ENCODE measurements at places on chromosomes 6 and 20. TPM values are rescaled to one million over a fixed set of nuclear protein-coding genes. Genes with fewer than 3 reads are reported as not detected.
A peak's percentile ranks its signal among the peaks of the same experiment; 100 is the strongest.

GRCh38 chr6:55937951-55938690 lies 62.7 kb upstream of the BMP5 start:
- H3K4me1 ChIP-seq = no peaks in the 10 kb centered on the region
- no peaks in the 10 kb centered on the region for H3K27me3 ChIP-seq
- no peak for DNase-seq
- no peak overlapping the region for H3K27ac ChIP-seq
- H3K4me3 ChIP-seq = no peak overlapping the region
- H3K36me3 ChIP-seq = no peaks in the 10 kb centered on the region

GRCh38 chr20:63503524-63503923 lies 4.6 kb upstream of the EEF1A2 start:
- H3K27me3 ChIP-seq = no peaks in the 10 kb centered on the region
- H3K4me1 ChIP-seq = no peaks in the 10 kb centered on the region
- DNase-seq = no peak
- H3K4me3 ChIP-seq = no peak overlapping the region
- H3K36me3 ChIP-seq = no peaks in the 10 kb centered on the region

The ESR1 gene
- 4.3 TPM for total RNA-seq

- no peak overlapping the region for H3K27ac ChIP-seq
- peaks cover 11% of the 10 kb centered on the region for H3K4me1 ChIP-seq
- no peaks in the 10 kb centered on the region for H3K36me3 ChIP-seq
- no peak for DNase-seq
- H3K27me3 ChIP-seq = no peaks in the 10 kb centered on the region
- no peak overlapping the region for H3K4me3 ChIP-seq
These were observed 6.0 kb upstream of the TGM2 start for GRCh38 chr20:38170826-38171674.

- H3K36me3 ChIP-seq = no peaks in the 10 kb centered on the region
- DNase-seq = peak; percentile 15
- peaks cover 11% of the 10 kb centered on the region for H3K4me1 ChIP-seq
These were observed 155.6 kb upstream of the SMLR1 start for GRCh38 chr6:130671577-130671976.

GRCh38 chr20:17678295-17678694 lies 3.7 kb downstream of the RRBP1 start:
- no peaks in the 10 kb centered on the region for H3K36me3 ChIP-seq
- peaks cover 16% of the 10 kb centered on the region for H3K4me1 ChIP-seq
- H3K4me3 ChIP-seq = no peak overlapping the region
- H3K27me3 ChIP-seq = no peaks in the 10 kb centered on the region

GRCh38 chr6:155125906-155126305 lies 130.8 kb downstream of the TIAM2 start:
- no peaks in the 10 kb centered on the region for H3K27me3 ChIP-seq
- H3K36me3 ChIP-seq = no peaks in the 10 kb centered on the region
- no peaks in the 10 kb centered on the region for H3K4me1 ChIP-seq
- DNase-seq = no peak

DNA sequence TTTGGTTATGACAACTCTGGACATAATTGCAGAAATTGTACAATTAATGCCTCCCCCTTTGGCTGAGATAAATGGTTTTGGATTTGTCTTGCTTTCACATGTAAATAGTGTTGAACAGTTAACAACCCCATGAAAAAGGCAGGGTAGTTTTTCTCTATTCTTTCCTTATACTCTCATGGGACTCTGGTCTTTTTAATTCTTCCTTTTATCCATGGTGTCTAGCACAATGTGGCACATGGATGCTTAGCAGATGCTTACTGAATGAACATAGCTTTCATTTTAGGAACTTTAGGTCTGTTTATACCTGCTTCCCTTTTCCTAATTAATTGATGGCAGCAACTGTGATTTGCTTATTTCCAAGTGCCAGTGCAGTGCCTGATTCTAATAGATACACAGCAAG lies 75.6 kb downstream of the NCOA3 start:
- peaks cover 15% of the 10 kb centered on the region for H3K4me1 ChIP-seq
- H3K27ac ChIP-seq = no peak overlapping the region
- DNase-seq = no peak
- no peaks in the 10 kb centered on the region for H3K27me3 ChIP-seq
- no peaks in the 10 kb centered on the region for H3K36me3 ChIP-seq
- no peak overlapping the region for H3K4me3 ChIP-seq

- no peak for DNase-seq
- no peak overlapping the region for H3K4me3 ChIP-seq
- H3K4me1 ChIP-seq = no peaks in the 10 kb centered on the region
- H3K36me3 ChIP-seq = no peaks in the 10 kb centered on the region
These were observed 675.8 kb downstream of the DOK5 start for GRCh38 chr20:55151171-55151570.

The ENPP1 gene
- total RNA-seq = 12.0 TPM

DNA sequence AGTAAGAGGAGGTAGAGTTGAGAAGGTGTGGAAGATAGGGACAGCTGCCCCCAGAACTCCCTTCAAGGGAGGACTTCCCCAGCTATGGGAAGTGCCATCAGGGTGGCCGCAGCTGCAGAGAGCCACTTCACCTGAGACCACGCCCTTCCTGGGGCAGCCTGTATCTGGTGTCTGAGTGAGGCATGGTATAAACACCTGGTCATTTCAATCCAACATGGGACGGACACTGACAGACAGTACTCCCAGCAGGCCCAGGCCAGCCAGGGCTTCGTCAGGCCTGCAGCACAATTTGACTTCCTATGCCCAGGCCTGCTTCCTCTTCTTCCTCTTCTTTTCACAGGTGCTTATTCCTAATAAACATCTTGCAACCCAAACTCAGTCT lies 4.5 kb downstream of the SOX12 start:
- H3K36me3 ChIP-seq = no peaks in the 10 kb centered on the region
- H3K4me3 ChIP-seq = no peak overlapping the region
- H3K27ac ChIP-seq = peak overlapping the region; percentile 97
- H3K27me3 ChIP-seq = no peaks in the 10 kb centered on the region
- peaks cover 38% of the 10 kb centered on the region for H3K4me1 ChIP-seq

The LGSN gene
- total RNA-seq = 1.8 TPM

GRCh38 chr6:123226398-123226797 lies 230.4 kb downstream of the CLVS2 start:
- no peaks in the 10 kb centered on the region for H3K4me1 ChIP-seq
- no peak overlapping the region for H3K27ac ChIP-seq
- no peaks in the 10 kb centered on the region for H3K36me3 ChIP-seq
- H3K4me3 ChIP-seq = no peak overlapping the region
- no peaks in the 10 kb centered on the region for H3K27me3 ChIP-seq

The MOXD1 gene
- 3.1 TPM for total RNA-seq

The AGER gene
- 5.8 TPM for total RNA-seq

DNA sequence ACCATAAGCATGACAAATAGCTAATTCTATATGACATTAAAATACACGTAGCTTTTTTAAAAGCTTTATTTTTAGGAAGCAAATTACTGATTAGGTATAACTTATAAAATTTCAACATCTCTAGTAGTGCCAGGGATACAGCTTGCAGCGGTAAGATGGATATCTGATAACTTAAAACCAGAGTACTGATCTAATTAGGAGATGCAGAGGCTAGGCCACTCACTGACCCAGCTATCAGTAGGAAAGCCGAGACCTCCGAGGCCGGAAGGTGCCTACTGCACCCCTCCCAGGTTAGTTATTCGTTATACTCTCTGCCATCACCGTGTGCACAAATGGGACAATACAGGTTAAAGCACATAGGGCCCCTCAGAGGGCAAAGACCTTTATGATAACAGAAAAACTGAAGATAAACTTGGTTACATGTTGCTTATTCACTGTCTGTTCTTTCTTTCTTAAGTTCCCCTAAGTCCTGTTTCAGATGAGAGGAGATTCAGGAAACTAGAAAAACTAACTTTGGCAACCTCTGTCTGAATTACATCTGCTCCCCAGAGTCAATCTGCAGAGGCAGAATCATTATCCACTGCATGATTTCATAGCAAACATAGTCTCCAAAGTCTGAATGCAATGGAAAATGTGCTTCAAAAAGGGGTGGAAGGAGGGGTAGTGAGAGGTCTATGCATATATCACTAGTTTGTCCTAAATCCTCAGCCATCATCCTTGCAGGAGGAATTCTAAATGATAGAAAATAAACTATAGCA lies 60.8 kb downstream of the RIPOR2 start:
- no peaks in the 10 kb centered on the region for H3K36me3 ChIP-seq
- H3K4me3 ChIP-seq = no peak overlapping the region
- no peaks in the 10 kb centered on the region for H3K4me1 ChIP-seq
- no peaks in the 10 kb centered on the region for H3K27me3 ChIP-seq
- H3K27ac ChIP-seq = no peak overlapping the region

The BYSL gene
- 13.7 TPM for total RNA-seq

GRCh38 chr6:97669191-97670031 lies 386.4 kb upstream of the MMS22L start:
- no peak overlapping the region for H3K4me3 ChIP-seq
- peak; percentile 17 for DNase-seq
- no peak overlapping the region for H3K27ac ChIP-seq
- H3K4me1 ChIP-seq = peaks cover 4% of the 10 kb centered on the region

The HLA-DRB1 gene
- total RNA-seq = 9.5 TPM

DNA sequence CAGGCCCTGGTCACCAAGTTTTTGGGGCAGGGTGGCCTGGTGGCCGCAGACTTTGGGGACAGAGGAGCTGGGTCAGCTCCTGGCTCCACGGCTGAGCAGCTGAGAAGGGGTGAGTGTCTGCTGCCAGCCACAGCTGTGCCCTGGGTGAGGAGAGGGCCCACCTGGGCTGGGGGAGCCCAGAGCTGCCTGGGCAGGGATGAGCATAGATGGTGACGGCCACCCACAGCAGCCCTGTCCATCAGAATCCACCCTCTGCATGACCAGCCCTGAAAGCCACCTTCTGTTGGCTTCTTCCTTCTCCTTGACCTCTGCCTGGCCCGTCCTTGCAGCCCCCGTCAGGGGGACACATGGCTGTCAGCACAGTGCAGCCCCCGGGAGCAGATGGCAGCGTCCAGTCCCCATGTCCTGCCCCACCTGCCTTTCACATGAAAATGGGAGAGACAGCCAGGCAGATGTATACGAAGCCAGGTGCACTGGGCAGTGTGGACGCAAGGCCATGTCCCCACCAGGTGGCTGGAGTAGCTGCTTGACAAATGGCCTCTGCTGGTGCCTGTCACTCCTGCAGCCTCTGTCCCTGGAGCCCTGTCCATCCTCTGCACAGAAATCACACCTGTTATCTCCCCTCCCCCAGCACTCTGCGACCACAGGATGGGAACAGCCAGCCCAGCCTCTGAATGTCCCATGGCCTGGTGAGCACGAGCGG lies 220.8 kb downstream of the PREX1 start:
- H3K27ac ChIP-seq = no peak overlapping the region
- H3K36me3 ChIP-seq = no peaks in the 10 kb centered on the region
- no peak for DNase-seq
- H3K27me3 ChIP-seq = no peaks in the 10 kb centered on the region

The CDS2 gene
- total RNA-seq = 71.0 TPM

The HNF4A gene
- 1.2 TPM for total RNA-seq

The PHIP gene
- 43.5 TPM for total RNA-seq

GRCh38 chr20:50514750-50515149 lies 4.6 kb downstream of the PTPN1 start:
- H3K4me3 ChIP-seq = no peak overlapping the region
- no peak for DNase-seq
- no peaks in the 10 kb centered on the region for H3K36me3 ChIP-seq
- H3K4me1 ChIP-seq = peaks cover 44% of the 10 kb centered on the region
- H3K27me3 ChIP-seq = no peaks in the 10 kb centered on the region

The KCNK15 gene
- total RNA-seq = 16.9 TPM

The KIAA1755 gene
- total RNA-seq = 7.6 TPM

- H3K27ac ChIP-seq = peak overlapping the region; percentile 93
- peak; percentile 83 for DNase-seq
- peak overlapping the region; percentile 89 for H3K4me3 ChIP-seq
- no peaks in the 10 kb centered on the region for H3K36me3 ChIP-seq
- peaks cover 37% of the 10 kb centered on the region for H3K4me1 ChIP-seq
These were observed 1.2 kb downstream of the TGIF2 start for GRCh38 chr20:36574366-36575135.

The MOG gene
- total RNA-seq = not detected

DNA sequence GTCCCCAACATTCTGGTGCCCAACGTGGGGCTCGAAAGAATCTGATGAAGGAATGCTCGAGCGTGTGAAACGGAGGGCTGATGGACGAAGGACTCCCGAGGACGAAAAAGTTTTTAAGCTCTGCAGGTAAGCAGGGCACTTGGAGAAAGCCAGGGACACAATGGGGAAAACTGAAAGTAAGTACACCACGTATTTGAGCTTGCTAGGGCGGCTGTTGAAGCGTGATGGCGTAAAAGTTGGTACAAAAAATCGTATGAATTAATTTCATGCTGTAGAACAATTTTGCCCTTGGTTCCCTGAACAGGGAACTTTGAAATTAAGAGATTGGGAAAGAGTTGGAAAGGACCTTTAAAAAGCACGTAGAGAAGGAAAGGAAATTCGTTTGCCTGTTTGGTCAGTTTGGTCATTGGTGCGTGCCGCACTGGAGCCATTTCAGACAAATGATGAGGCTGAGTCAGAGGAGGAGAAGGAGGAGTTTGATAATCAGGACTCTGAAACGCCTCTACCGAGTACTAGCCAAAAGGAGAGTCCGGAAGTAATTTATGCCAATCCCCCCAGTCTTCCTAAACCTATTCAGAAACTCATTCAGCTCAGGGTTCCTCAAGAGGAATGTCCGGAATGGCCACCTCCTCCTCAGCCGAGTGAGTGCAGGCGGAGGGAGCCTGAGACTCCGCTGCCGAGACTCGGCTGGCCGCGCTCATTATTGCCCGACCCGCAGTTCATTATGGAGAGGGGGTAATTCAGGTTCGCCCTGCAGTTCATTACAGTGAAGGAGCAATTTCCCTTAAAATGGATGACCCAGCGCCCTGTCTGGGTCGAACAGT lies 59.2 kb upstream of the PRSS16 start:
- no peaks in the 10 kb centered on the region for H3K27me3 ChIP-seq
- H3K4me1 ChIP-seq = no peaks in the 10 kb centered on the region
- H3K36me3 ChIP-seq = no peaks in the 10 kb centered on the region
- H3K27ac ChIP-seq = peak overlapping the region; percentile 64
- peak; percentile 72 for DNase-seq

DNA sequence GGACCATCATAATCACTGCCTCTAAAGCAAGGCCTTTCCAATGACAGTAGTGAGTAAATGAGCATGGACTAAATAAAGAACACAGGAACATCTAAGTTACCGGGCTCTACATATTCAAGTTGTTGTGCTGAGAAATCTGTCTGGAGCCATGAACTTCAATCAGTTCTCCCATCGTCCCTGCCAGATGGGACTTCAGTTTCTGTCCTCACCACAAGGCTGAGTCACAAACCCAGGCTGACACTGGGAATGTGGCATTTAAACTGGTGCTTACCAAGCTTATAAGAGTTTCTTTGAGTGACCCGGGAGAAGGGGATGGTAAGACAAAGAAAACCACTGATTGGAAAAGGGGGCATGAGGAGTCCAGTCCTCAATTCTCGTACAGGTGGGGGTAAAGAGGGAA lies 497.0 kb downstream of the MAFB start:
- H3K4me3 ChIP-seq = no peak overlapping the region
- no peak for DNase-seq
- no peaks in the 10 kb centered on the region for H3K27me3 ChIP-seq

- no peak overlapping the region for H3K27ac ChIP-seq
- no peak for DNase-seq
- H3K4me1 ChIP-seq = no peaks in the 10 kb centered on the region
- no peaks in the 10 kb centered on the region for H3K27me3 ChIP-seq
- H3K4me3 ChIP-seq = no peak overlapping the region
These were observed 18.0 kb downstream of the EXOC2 start for GRCh38 chr6:674956-675355.

- DNase-seq = no peak
- H3K4me1 ChIP-seq = no peaks in the 10 kb centered on the region
- H3K36me3 ChIP-seq = no peaks in the 10 kb centered on the region
- no peak overlapping the region for H3K4me3 ChIP-seq
These were observed 203.5 kb upstream of the CITED2 start for GRCh38 chr6:139577763-139578604.

GRCh38 chr6:112178846-112179245 lies 75.5 kb downstream of the LAMA4 start:
- H3K4me1 ChIP-seq = no peaks in the 10 kb centered on the region
- DNase-seq = no peak
- H3K36me3 ChIP-seq = no peaks in the 10 kb centered on the region

Data from testis (tissue), 5 donors.